Stimulated activated CD8-positive, alpha-beta memory T cell treated with anti-CD3 and anti-CD28 coated beads, Interleukin-15, amount 100 ng/mL, for 24 hours (primary cell): ENCODE measurements at places on chromosomes 13 and 19.

GRCh38 chr13:50457415-50458393, 385.8 kb downstream of the DLEU7 start:
- DNase-seq = no peak

DNA sequence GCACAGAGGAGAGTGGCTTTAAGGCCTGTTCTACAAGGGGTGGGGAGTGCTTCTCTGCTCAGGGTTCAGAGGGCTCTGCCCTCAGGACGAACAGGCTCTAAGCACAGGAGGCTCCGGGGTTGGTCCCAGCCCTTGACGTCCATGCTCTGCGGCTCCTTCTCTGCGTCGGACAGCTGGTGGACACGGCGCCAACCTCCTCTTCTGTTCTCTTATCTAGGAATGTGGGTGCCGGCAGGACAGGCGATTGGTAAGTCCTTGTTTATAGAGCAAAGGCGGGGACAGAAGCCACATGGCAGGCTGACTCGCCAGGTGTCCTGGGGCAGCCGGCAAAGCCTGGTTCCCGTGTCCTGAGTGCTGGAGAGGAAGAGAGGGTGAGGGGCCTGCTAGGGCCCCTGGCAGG, 8.4 kb upstream of the RPS15 start:
- no peak for DNase-seq

GRCh38 chr13:67023130-67023876, 206.8 kb downstream of the PCDH9 start:
- DNase-seq = no peak

- DNase-seq = no peak
Measured at GRCh38 chr19:38709119-38709518, 35.2 kb downstream of the CAPN12 start.

DNA sequence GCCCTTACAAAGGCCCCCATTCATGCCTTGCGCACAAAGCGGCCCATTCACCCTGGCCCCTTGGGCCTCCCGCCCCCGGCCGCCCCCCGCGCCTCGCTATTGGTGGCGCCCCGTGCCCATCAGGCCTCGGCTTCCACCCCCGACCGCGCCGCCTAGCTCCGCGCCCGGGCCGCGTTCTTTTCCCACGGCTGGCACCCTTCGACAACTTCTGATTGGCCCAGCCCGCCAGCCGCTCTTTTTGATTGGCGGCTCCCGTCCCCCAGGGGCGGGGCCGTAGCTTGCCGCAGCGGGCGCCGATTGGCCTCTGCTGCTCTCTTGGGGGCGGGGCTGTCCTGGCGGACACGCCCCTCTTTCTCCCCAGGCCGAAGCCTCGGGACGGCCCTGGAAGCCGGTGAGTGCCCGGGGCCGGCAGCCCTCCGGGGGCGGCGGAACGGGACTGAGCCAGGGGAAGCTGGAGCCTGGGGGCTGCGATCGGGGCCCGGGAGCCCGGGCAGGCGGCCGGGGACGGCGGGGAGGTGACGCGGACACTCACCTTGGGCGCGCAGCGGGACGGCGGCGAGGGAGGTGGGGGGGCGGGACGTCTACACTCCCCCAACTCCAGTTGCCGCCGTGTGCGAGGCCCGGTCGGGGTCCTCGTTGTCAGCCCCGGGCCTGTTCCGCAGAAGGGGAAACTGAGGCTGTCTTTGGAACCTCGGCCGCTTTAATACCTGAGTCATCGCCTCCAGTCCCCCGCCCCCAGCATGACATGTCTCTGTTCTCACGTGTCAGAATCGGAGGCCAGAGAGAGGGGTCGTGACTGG, at the start of gene MYH14:
Gene MYH14, plus strand, starts transcription at position 342 of the 800 bp plus-strand sequence. CDS start 6,744 bp downstream, outside the sequence.
- DNase-seq = no peak

DNA sequence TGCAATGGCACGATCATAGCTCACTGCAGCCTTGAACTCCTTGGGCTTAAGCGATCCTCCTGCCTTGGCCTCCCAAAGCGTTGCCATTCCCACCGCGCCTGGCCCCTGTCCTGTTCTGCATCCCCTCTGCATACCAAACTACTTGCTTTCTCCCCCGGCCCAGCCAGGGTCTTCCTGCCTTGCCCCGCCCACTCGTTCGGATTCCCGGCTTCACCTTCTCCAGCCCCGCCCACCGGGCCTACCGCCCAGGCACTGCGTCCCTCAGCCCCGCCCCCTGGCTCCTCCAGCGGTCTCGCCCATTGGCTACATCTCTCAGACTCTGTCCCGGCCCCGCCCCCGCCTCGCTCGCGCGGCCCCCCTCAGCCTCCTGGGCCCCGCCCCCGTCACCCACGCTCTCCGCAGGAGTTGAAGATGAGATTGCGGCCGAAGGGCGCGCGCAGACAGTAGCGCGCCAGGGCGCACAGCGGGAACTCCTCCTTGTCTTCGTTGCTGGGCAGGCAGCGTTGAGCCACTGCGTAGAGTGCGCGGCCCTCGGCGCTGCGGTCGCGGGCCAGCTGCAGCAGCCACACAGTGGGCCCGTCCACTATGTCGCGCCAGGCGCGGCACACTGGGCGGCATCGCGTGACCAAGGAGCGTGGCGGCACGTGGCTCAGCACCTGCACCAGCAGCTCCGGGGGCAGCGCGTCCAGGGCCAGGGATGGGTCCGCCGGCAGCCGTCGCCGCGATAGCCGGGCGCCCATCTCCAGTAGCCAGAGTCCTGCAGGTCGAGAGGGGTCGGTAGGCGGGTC, 19.0 kb downstream of the MRPS12 start:
- DNase-seq = peak; percentile 64

DNA sequence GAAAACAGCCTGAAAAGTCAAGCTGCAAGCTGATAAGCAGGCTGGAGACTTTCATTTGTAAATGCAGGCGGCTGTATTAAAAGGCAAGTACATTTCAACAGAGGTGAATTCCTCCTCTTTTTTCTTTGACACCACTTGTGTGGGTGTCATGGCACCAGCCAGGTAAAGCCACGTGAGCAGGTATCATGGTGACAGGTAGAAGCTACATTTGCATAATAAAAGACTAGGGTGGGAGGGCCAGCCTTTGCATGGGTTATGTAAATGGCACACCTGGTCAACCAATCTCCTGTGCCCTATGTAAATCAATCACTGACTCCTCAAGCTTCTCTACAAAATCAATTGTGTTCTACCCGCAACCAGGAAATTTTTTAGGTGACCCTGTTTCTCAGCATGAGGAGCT, 68.2 kb downstream of the ZNF100 start:
- no peak for DNase-seq

- peak; percentile 42 for DNase-seq
Measured at GRCh38 chr19:44401139-44402115, at the start of gene ZNF285. Gene ZNF285 (minus strand): TSS chr19:44401608. CDS start chr19:44397213, 4,395 bp downstream.

DNA sequence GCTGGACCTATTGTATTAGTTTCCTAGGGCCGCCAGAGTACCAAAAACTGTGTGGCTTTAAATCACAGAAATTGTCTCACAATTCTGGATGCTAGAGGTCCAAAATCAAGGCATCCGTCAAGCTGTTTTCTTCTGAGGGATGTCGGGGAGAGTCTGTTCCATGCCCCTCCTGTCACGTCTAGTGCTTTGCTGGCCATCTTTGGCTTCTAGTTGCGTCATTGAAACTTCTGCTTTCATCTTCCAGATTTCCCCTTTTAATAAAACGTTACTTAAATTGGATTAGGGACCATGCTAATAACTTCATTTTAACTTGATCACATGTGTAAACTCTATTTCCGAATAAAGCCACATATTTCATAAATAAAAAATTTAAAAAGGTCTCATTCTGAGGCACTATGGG, 47.5 kb downstream of the TRPM4 start:
- no peak for DNase-seq

- DNase-seq = no peak
Measured at GRCh38 chr19:926589-927350, 935 bp downstream of the ARID3A start.

- DNase-seq = no peak
Measured at GRCh38 chr19:40332669-40333068, 15.5 kb downstream of the C19orf47 start.
